Mesangial cell (primary cell): ENCODE measurements at places on chromosomes 5 and 9. TPM values are rescaled to one million over a fixed set of nuclear protein-coding genes. Genes with fewer than 3 reads are reported as not detected.

The TAF11L5 gene
- not detected in 2 replicates for total RNA-seq

The TMEM215 gene
- not detected in 2 replicates for total RNA-seq

The CSF2 gene
- 0.25 and 2.8 TPM in 2 replicates for total RNA-seq

The SPINK14 gene
- total RNA-seq: not detected in 2 replicates

The LHX3 gene
- total RNA-seq: not detected in 2 replicates

The OR1L8 gene
- not detected in 2 replicates for total RNA-seq

The CAMK4 gene
- total RNA-seq: 1.5 and 7.7 TPM in 2 replicates

The OSMR gene
- 30.8 and 47.5 TPM in 2 replicates for total RNA-seq

The MACIR gene
- total RNA-seq: 8.5 and 12.2 TPM in 2 replicates

The C5orf52 gene
- total RNA-seq: not detected in 2 replicates

The RICTOR gene
- total RNA-seq: 11.1 and 14.7 TPM in 2 replicates

The FBP2 gene
- not detected in 2 replicates for total RNA-seq

The ACTBL2 gene
- total RNA-seq: 6.7 and 16.5 TPM in 2 replicates

The NIM1K gene
- total RNA-seq: 0.13 TPM in 1 of 2 replicates, not detected in the other

The HAPLN1 gene
- total RNA-seq: 0.49 and 0.76 TPM in 2 replicates

The TAF1L gene
- not detected in 2 replicates for total RNA-seq

The PLAC8L1 gene
- total RNA-seq: not detected in 2 replicates

The RFX3 gene
- 1.8 and 3.8 TPM in 2 replicates for total RNA-seq

The GPR151 gene
- not detected in 2 replicates for total RNA-seq

The CXCL14 gene
- 3.3 TPM in 1 of 2 replicates, not detected in the other for total RNA-seq

The LCN1 gene
- total RNA-seq: not detected in 2 replicates

The SLC6A7 gene
- total RNA-seq: not detected in 2 replicates

The B4GALT7 gene
- 44.6 and 51.3 TPM in 2 replicates for total RNA-seq

The MARCOL gene
- total RNA-seq: not detected in 2 replicates

The GPR150 gene
- total RNA-seq: under 0.01 and 0.51 TPM in 2 replicates

The PCDHGB5 gene
- 10.6 and 15.8 TPM in 2 replicates for total RNA-seq

The QRFP gene
- total RNA-seq: not detected in 2 replicates

The IRX1 gene
- 0.81 and 5.6 TPM in 2 replicates for total RNA-seq

The PIP5K1B gene
- total RNA-seq: 0.13 and 0.33 TPM in 2 replicates

The SHC3 gene
- total RNA-seq: 7.2 and 9.1 TPM in 2 replicates

The ST8SIA4 gene
- 0.49 and 3.8 TPM in 2 replicates for total RNA-seq

The C5orf58 gene
- not detected in 2 replicates for total RNA-seq

The ANKDD1B gene
- total RNA-seq: under 0.01 and 0.89 TPM in 2 replicates

The MCTP1 gene
- 17.9 and 23.7 TPM in 2 replicates for total RNA-seq
